Myocyte (in vitro differentiated cells): ENCODE measurements at places on chromosomes 6 and 20. TPM values are rescaled to one million over a fixed set of nuclear protein-coding genes. Genes with fewer than 3 reads are reported as not detected.

The C20orf204 gene
- total RNA-seq: 0.45 and 0.47 TPM in 2 replicates

The FAXC gene
- total RNA-seq: 0.11 and 3.0 TPM in 2 replicates

The CD40 gene
- 0.62 and 0.64 TPM in 2 replicates for total RNA-seq

The DEFB121 gene
- total RNA-seq: not detected in 2 replicates

The CLPSL2 gene
- not detected in 2 replicates for total RNA-seq

The GATA5 gene
- total RNA-seq: not detected in 2 replicates

The ADGB gene
- not detected in 2 replicates for total RNA-seq

The ENPP3 gene
- total RNA-seq: 0.05 and 0.08 TPM in 2 replicates

The BPIFA1 gene
- total RNA-seq: not detected in 2 replicates

The SLC23A2 gene
- 10.1 and 11.4 TPM in 2 replicates for total RNA-seq

The BPIFB4 gene
- not detected in 2 replicates for total RNA-seq

DNA sequence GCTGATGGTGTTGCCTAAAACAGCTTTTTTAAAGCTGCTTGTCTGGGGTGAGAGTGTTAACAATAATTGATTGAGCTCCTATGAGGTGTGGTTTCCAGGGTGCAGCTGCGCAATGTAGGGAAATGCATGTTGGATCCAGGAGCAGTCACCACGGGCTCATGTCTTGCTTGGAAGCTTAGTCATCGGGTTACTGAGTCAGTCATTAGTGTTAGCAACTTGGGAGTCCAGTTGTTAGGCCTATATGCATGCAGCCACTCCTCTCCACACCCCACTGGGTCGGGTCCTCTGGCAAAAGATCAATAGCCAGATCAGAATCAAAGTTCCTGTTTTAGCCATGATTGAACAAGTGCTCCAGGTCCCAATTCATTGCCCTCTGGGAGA is 271.7 kb upstream of the CHD6 start:
- no peak for DNase-seq

DNA sequence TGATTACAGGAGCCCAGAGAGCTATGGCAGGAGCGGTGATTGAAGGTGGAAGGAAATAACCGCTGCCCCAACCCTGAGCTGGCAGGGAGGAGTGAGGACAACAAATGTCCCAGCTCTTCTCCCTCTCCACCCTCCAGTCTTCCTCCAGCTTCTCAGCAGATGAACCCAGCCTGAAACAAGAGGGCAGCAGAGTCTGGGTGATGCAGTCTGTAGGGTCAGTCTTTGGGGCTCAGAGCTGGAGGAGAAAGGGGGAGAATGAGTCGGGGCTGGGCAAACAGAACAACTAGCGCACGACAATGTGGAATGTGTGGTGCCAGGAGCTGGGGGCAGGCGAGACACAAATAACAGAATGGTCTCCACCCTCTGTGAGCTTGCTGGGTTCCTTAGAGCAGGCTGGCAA is 4.5 kb upstream of the GUCA1A start:
- DNase-seq: peak; percentile 18

DNA sequence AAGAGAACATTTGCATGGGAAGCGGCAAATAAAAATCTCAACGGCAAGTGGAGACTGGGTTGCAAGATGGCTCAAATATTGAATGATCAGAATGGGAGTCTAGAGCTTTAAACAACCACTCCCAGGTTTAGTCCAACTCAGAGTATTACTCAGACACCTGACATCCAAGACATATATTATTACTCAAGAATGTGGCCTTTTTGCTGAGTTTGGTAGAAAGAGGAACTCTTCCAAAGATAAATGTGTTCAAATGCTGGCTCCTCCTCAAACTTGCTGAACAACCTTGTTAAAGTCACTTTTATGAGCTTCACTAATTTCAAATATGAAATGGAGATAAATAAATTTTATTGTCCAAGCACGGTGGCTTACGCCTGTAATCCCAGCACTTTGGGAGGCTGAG is 77.8 kb downstream of the ESR1 start:
- DNase-seq: no peak

GRCh38 chr6:89145956-89146717 is at the start of gene PM20D2:
TSS of gene PM20D2 (plus strand) at chr6:89146055. CDS start at chr6:89146145, 90 bp downstream.
- DNase-seq: peak; percentile 64

DNA sequence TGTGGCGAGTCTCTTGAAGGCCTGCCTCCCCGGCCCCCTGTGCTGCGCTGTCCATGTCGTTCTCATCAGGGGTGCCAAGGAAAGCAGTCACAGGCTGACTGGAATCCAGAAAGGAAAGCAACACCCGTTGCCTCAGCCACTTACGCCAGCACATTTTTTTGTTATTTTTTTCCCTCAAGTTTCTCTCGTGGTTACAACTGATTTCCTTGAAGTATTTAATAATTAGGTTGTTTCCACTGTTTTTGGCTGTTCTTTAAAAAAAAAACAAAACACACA is 17.9 kb upstream of the SLC22A1 start:
- DNase-seq: no peak

- DNase-seq: no peak
Measured at GRCh38 chr6:28977341-28978132, 27.6 kb downstream of the ZNF311 start.

DNA sequence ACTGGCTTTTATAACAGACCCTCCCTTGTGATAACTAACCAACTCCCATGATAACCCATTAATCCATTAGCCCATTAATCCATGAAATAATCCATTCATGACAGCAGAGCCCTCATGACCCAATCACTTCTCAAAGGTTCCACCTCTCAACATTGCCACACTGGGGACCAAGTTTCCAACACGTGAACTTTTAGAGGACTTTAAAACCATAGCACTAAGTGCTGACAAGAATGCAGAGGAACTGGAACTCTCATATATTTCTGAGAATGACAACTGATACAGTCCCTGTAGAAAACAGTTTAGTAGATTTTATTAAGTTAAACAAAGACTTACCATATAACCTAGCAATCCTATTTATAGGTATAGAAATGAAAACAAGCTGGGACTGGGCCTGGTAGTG is 11.4 kb upstream of the FAM50B start:
- DNase-seq: no peak

DNA sequence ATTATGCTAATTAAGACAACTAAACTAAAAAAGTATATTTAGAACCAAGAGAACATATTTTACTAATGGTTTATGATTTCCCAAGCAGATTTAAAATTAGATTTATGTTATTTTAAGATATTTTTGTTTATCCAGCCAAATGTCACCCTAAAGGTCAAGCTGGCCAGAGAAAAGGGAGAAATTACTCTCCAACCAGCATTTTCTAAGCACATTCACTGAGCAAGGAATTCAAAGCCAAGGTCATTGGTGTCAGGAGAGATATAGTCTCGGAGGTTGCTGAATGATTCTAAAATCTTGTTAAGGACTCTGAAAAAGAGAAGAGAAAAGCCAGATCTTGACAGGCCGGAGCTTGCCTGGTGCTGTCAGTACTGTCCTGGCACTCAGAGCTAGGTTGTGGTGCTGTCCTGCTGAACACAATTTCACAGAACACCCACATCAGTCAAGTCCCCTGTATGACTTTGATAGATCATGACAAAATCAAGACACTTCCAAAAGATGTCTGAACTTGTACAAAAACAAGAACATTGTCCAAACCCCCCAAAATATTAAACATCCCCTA is 222.3 kb upstream of the SMLR1 start:
- DNase-seq: no peak

GRCh38 chr6:67643281-67643680 is 991.8 kb upstream of the ADGRB3 start:
- DNase-seq: no peak

DNA sequence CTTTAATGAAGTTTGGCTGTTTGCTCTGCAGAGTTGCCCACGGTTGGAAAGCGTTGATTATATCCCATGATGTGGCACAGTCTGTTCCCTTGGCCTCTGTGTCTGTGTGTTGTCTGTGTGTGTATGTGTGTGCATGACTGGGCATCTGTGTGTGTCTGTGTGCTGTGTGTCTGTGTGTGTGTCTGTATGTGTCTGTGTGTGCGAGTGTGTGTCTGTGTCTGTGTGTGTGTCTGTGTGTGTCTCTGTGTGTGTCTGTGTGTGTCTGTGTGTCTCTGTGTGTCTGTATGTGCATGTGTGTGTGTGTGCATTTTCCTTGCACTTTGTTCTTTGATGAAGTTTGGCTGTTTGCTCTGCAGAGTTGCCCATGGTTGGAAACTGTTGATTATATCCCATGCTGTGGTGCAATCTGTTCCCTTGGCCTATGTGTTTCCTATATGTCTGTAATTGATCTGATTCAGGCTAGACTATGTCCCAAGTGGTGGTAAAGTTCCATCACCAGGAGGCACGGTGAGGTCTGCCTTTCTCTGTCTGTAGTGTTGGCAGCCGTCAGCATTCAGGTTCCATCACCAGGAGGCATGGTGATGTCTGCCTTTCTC is 78.1 kb upstream of the RIN2 start:
- no peak for DNase-seq

DNA sequence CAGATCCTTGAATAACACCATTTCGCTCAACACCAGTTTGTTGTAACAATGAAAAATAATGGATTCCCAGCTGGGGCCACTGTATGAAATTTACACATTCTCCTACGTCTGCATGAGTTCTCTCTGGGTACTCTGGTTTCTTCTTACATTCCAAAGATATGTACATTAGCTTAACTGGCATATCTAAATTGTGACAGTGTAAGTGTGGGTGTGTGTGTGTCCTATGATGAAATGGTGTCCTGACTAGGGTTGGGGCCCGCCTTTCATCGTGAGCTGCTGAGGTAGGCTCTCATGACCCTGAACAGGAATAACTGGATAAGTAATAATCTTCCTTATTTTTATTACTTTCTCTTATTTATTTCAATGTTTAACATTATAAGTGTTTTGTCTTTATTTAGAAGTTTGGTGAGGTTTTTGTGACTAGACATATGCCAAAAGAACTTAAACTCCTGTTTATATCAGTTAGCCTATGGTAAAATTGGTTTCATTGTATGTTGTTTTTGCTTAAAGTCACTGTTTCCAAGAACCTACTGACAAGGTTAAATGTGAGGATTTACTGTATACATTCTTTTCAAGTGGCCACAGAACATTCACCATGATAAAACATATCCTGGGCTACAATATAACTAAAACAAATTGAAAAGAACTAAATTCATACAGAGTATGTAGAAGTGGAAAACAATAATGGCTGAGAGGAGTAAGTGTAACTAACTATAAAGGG is 42.4 kb downstream of the RBL1 start:
- no peak for DNase-seq

DNA sequence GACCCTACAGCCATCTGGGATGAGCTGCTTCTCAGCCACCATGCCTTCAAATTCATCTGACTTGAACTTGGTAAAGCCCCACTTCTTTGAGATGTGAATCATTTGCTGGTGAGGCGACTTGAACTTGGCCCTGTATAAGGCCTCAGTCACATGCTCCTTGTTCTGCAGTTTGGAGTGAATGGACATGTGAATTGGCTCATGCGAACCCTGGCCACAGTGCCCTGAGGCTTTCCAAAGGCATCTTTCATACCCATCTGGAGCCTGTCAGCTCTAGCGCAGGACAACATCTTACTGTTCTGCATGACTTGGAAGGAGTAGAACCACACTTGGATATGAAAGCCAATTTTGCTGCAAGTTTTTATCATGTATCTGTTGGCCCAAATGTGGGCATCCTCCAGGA is 244.0 kb upstream of the FAM83B start:
- DNase-seq: no peak

DNA sequence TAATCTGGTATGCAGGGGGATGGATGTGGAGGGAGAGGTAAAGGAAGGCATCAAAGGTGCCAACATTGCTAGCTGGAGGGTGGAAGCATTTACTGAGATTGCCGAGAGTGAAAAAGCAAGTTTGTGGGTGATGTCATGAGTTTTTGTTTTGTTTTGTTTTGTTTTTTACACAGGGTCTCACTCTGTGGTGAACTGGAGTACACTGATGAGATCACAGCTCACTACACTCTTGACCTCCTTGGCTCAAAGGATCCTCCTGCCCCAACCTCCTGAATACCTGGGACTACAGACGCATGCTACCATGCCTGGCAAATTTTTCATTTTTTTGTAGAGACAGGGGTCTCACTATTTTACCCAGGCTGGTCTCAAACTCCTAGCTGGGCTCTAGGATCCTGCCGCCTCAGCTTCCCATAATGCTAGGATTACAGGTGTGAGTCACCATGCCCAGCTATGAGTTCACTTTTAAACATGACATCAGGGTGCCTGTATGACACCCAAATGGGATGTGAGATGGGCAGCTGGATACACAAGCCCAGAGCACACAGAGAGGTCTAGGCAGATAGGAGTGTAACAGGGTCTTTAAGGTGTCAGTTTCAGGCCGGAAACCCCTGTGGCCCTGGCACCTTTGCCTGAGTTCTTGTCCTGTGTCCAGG is 35.1 kb upstream of the HMGA1 start:
- peak; percentile 26 for DNase-seq

DNA sequence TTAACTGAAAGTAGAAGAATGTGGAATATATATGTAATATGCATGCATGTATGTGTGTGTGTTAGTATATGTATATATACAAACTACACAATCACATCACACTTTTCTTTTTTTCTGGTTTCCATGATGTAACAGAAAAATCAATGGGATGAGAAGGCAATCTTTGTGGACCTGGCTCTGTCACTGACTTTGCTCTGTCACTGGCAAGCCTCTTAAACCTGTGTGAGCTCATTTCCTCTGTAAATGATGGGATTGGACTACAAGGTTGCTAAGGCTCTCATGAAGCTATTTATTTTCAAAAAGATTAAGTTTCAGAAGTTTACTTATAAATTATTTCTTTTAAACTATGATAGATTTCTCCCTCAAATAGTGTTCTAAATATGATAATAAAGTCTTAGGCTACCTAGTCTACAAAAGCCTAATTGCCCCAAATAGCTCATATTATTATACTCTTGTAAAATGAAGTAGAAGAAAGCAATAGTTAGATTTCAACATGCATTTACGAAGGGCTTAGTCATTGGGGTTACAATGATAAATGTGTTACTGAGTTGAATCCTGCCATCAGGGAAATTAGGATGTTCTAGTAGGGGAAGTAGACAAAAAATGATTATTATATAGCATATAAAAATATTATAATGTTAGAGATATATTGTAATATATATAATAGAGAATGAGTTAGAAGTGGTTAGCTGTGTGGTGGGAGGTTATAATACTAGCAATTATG is 129.3 kb downstream of the AFG1L start:
- no peak for DNase-seq

DNA sequence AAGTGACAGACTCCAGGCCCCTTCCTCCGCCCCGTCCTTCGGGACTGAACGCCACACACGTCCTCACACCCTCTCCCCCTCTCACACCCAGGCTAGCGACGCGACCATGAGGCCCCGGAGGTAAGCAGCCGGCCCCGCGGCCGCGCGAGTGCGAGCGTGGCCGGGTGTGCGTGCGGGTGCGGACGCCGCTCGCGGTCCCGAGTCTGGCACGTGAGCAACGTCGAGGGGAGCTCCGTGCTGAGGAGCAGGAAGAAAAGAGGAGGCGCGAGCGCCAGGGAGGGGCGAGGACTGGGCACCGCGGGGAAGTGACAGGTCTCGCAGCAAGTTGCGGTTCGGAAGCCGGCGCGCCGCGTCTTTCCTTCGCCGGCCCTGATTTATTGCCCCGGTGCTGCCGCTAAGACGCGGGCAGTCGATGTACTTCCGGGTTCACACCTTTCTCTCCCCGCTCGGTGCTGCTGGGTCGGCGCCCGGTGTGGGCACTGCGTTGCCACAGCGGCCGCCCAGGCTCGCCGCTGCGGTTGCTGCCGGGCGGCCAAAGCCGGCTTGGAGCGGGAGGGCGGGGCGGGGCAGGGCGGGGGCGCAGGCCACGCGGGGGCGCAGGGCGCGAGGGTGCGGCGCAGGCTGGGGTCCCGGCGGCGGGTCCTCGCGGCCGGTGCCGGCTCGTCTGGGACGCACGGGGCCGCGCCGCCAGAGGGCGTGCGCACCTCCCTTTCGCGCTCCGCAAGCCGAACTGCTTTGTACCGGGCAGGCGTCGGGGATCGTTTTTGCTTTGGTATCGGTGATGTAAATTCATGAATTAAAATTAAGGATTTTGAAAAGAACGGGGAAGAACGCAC is 15.8 kb upstream of the LIN28B start:
- DNase-seq: peak; percentile 32
